ENCODE measurements at places on chromosomes 16 and 17.

DNA sequence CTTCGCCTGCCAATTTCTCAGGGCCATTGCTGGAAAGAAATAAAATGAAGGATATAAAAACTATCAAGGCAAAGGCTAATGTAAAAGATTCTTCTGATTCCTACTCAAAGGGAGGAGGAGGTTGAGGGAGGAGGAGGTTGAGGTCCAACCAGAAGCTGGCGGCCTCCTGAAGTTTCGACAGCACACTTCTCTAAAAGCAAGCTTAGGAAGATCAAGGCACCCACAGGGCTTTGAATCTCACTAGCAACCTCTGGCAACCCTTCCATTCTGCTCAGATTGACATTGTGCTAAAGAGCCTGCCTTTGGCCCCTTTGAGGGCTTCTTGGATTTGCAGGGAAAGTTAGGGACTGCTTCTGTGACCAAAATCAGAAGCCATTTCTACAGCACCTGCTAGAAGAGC, 81.5 kb upstream of the TNRC6C start:
- no peak for DNase-seq

DNA sequence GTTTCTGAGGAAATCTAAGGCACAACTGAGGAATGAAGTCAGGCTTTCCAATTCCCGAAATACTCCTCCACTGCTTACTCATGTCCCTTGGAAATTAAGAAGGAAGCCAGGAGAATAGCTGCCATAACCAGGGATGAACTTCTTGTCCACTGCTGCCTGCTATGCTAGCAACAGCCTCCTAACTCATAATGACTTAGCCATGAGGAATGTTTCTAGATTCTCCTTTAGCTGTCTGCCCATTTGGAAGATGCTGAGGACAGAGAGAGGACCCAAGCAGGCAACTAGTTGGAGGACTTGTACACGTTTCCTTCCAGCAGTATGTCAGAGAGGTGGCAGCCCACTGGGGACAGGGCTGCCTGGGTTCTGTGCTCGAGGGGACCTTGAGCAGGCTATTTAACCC, 939 bp upstream of the CCL2 start:
- DNase-seq, result peak; percentile 90

DNA sequence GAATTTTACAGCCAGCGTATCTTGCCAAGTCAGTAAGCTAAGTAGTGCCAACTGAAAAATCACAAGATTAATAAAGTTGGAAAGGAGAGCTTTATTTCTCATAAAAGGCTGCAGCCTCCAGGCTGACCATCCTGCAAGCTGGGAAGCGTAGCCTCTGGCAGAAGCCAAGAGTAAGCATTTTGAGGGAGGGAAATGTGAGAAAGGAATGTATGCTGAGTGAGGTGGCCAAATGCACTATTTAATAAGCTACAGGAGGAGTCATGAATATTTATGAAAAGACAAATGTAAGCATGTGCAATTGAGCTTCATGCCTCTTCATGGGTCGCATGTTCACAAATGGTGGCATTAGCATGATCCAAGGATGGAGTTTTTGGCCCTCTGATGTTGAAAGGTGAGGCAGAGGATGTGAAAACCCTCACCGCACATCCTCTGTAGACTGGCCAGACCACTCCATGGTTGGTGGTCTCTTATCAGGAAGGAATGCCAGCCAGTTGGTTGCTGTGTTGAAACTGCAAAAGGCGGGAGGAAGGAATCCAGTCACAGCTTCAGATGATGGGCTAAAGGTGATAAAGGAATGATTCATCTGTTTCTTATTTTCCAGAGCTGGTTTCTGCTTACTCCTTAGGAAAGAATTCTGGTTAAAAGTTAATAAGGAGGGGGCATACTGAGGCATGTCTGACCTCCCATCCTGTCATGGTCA, 9.2 kb downstream of the KRT33B start:
- peak; percentile 69 for DNase-seq

DNA sequence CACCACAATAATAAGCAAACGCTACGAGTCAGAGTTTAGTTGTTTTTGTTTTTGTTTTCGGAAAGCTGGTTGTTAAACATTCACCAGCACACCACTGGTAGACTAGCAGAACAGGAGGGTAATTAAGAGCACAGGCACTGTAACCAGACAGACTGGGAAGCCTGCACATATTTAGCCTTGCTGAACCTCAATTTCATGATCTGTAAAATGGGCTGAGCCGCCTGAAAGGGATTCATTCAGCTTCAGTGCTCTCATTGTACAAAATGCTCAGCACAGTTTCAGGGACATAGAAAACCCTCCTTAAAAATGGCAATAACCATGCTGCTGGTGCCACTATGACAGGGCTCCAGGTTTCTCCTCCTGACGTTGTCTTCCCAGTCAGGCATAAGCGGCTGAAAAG, 66.4 kb downstream of the TMEM114 start:
- DNase-seq, result no peak

- DNase-seq, result no peak
Observed at GRCh38 chr17:16912021-16912962, 59.6 kb downstream of the TNFRSF13B start.

GRCh38 chr17:17818088-17818526, 18.7 kb downstream of the SREBF1 start:
- DNase-seq, result no peak
